T-helper 1 cell (primary cell): ENCODE measurements at places on chromosomes 5 and 9.

- DNase-seq: no peak
Measured at GRCh38 chr5:2387634-2388325, 363.7 kb downstream of the IRX2 start.

DNA sequence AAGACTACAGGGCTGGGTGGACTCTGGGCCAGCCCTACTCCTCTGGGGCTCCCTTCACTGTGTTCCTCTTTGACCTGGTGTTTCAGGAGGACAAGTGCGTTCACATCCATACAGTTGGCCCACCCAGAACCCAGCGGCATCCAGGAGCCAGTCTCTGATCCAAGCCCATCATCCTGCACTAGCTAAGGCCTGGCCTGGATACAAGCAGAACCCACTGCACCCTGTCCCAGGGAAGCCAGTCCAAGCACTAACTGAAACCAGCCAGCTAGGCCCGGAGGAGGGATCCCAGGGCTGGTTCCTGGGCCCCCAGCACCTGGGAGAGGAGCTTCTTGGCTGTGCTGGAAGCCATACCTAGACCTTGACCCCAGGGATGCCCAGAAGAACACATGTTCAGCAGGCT lies 4.1 kb upstream of the GBGT1 start:
- no peak for DNase-seq

- no peak for DNase-seq
Measured at GRCh38 chr9:84499969-84500582, 159.5 kb upstream of the SLC28A3 start.

GRCh38 chr5:159005062-159005461 lies 94.7 kb downstream of the EBF1 start:
- no peak for DNase-seq

DNA sequence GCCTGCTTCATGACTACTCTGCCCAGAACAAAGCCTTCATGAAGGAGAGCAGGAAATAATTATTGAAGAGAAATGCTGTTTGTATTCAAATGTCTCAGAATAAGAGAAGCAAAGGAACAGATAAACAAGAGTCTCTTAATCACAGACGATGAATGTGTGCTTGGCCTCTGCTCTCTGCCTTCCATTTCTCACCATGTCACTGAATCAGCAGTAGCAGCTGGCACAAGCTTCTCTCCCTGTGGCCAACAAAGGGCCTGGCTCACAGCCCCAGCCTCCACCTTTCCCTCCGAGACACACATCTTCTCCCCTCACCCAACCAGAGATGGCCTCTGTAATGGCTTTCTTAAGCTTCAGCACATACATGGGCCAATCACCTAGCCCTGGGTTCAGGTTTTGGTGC lies 128.1 kb upstream of the SLIT3 start:
- no peak for DNase-seq

- no peak for DNase-seq
Measured at GRCh38 chr5:80369521-80369920, 38.3 kb upstream of the ZFYVE16 start.

DNA sequence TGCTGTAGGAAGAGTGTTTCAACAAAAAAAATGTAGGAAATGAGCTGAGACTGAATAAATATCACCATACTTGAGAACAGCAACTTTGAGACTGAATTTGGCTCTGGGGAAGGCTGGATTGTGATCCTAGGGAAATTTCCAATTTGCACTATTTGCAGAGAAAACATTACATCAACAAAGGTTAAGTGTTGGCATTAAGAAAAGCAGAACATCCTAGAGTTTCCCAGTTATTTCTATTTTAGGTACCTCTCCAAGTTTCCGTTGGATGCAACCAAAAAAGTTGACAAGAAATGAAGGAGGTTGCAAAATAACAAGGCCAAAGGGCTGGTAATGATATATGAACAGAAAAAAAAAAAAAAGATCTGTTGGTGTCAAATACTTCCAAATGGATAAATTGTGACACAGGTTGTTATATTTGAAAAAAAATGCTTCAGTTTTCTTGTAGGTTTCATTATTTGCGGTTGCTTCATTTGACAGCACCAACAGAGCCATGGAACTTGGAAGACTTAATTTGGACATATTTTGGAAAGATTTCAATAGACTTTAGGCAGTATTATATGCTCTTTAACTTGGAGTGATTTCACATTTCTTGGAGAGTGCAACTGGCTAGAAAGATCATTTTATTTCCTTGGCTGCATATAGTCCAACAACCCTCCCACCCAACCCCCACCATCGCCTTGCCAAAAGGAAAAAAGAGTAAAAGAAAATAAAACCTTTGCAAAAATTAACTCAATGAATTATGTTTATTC lies 230.8 kb downstream of the ZNF608 start:
- DNase-seq: no peak

DNA sequence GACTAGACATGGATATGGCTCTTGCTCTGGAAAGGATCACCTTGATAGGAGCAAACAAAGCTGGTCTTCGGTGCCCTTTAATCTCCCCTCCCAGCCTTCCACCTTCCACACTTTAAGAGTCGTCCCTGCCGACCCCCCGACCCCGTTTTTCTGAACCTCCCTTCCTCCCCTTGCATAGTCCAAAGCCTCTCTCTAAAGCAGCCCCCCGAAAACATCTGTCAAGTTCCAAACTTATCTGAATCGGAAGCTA lies 423 bp upstream of the NUP214 start:
- peak; percentile 7 for DNase-seq

GRCh38 chr5:40041452-40041851 lies 616.7 kb upstream of the DAB2 start:
- DNase-seq: no peak

- DNase-seq: no peak
Measured at GRCh38 chr5:102866237-102866600, 111.1 kb downstream of the PAM start.

GRCh38 chr9:14301583-14302021 lies 12.3 kb downstream of the NFIB start:
- DNase-seq: no peak

GRCh38 chr5:11903121-11903613 lies 1.1 kb downstream of the CTNND2 start:
- DNase-seq: no peak

DNA sequence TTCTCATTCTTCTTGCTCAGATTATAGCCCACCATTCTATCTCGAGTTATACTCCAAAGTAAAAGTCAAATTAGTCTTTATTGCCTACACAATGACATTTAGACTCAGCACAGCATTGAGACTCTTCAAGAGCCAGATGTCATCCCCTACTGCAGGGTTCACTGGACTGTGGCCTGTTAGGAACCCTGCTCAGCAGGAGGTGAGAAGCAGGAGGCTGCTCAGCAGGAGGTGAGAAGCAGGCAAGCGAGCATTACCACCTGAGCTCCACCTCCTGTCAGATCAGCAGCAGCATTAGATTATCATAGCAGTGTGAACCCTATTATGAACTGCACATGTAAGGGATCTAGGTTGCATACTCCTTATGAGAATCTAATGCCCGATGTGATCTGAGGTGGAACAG lies 12.7 kb upstream of the LIFR start:
- no peak for DNase-seq

DNA sequence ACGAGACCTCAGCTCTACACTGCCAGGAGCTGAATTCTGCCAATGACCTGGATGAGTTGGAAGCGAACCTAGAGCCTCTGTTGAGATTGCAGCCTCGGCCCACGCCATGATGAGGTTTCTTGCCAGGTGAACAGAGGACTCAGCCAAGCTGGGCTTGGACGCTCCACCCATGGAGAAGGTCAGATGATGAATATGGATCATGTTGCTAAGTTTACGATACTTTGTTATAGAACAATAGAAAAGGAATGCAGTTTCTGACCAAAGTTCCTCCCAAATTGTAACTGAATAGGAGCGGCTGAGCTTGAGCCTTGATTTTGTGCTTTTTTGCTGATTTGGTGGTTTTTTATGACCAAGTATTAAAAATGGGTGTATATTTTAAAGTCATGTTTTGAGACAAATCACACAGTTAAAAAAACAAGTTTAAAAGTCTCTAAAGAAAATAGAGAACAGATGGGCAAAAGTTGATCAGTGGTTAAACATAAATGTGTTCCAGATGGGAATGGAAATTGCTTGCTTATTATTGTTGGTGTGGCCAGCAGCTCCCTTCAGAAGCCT lies 32.9 kb downstream of the ROPN1L start:
- no peak for DNase-seq

- DNase-seq: no peak
Measured at GRCh38 chr5:77369566-77369965, 122.5 kb downstream of the WDR41 start.

GRCh38 chr5:175436359-175436758 lies 7.6 kb downstream of the DRD1 start:
- no peak for DNase-seq

DNA sequence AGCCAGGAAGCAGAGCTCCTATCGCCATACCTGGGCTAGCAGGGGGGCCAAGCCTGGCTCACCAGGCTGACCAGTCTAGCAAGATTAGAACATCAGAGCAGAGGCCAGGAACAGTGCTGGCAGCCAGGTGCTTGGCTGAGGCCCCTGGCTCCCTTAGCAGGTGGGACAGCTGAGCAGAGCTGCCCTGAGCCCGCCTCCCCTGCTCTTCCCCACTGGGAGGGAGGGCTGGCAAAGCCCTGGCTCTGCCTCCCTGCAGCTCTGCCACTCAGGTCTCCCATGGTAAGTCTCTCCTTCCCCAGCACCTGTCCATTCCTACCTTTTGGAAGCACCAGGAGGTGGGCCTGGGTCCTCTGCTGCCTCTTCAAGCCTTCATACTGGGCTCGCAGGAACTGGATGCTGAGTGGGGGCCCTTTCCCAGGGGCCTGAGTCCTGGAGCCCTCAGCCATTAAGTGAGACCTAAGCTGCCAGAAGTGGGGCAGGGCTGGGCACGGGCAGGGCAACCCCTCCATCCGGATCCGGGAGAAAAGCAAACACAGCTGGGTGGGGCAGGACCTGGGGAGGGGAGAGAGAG lies 803 bp downstream of the C9orf152 start:
- no peak for DNase-seq

GRCh38 chr9:136659861-136660784 lies 2.6 kb upstream of the EGFL7 start:
- no peak for DNase-seq

DNA sequence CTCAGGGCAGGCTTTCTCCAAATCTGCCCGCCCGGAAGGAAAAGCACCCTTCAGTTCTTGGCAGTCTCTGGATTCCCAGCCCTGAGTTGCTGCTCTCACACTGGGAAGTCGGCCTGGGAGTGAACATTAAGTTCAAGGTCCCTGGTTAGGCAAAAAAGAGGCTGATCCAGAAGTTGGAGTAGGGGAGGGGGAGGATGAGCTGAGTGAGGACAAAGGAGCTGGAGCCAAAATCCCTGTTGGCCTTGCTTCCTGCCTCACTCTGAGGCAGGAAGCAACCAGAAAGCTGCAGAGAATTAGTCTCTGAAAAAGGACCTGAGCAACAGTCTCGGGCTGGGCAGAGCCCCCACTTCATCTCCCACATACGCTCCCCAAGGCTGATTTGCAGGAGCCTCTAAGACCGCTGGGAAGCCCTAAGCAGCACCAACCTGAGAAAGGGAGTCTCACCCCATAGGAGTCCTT lies 15.0 kb upstream of the RPS14 start:
- DNase-seq: no peak

- DNase-seq: no peak
Measured at GRCh38 chr9:133162861-133163503, 732 bp downstream of the GBGT1 start.

- no peak for DNase-seq
Measured at GRCh38 chr5:58294598-58295305, 165.1 kb downstream of the PLK2 start.

- DNase-seq: no peak
Measured at GRCh38 chr9:128505414-128505765, 871 bp downstream of the GLE1 start.

DNA sequence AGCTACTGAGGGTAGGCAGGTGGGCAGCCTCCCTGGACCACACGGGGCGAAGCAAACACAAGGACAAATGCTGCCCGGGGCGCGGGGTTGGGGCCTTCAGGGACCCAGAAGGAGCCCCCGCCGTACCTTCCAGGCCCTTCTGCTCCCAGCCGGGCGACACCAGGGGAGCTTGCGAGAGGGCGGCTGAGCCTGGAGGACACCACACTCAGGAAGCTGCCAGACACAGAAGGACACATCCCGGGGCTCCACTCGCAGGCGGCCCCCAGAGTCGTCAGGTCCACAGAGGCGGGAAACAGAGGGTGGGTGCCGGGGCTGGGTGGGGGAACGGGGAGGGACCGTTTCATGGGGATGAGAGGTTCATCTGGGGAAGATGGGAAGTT lies 58.5 kb upstream of the UBAC1 start:
- DNase-seq: no peak

DNA sequence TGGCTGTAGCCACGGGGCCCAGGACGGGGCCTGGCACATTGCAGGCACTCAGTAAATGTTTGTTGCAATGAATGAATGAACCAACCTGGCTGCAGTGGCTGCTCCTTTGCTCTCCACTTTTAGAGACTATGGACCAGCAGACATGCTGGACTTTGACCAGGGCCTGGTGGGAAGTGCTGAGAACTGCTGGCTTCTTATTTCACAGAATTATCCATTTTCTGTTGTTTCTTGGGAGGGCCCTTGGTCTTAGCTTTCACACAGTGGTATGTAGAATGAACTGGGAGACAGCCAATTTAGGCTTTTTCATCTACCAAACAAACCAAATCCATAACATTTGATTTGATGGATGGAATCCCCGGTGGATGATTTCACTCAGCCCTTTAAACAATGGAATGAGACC lies 78.0 kb upstream of the LHFPL2 start:
- no peak for DNase-seq

- no peak for DNase-seq
Measured at GRCh38 chr9:72935595-72935994, 17.3 kb downstream of the ALDH1A1 start.

DNA sequence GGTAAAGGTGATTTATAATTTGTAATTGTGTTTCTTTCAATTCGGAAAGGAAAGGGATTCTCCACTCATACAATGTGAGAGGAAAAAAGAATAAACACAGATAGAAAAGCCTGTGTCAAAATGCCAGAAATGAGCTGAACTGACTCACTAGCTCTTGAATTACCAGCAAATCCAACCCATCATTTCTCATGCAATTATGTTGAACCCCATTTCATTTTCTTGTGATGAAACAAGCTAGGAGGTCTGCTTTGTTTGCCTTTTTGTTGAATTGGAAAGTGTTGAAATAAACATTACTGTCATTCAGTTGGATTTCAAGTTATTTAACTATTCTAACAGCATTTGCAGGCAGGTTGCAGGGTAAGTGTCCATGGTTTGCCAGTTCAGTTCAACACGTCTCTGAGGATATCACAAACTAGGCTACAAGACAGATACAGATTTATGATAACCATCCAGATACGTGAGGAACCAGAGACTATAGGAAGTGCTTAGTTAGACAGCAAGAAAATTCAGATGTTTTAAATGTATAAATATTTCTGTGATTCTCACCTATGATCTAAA lies 547.2 kb downstream of the MAT2B start:
- DNase-seq: no peak

GRCh38 chr5:72451741-72452505 lies 55.3 kb downstream of the ZNF366 start:
- no peak for DNase-seq

GRCh38 chr9:136947028-136947891 lies 2.2 kb downstream of the C8G start:
- no peak for DNase-seq

DNA sequence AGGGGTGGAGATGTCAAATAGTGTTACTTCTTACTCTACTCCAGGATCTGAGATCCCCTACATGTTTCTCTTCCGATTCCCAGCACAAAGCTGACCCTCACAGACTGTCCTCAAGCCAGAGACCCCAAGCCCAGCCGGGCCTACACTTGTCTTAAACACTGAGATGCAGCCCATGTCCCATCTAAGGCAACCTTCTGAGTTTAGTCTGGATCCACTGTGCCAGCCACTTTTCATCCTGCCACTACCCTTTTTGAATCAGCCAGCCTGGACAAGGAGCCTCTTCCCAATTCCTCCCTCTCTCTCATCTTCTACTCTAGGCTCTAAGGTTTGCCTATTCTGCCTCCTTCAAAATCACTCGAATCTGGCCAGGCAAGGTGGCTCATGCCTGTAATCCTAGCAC lies 6.2 kb upstream of the MYORG start:
- DNase-seq: no peak
